ENCODE measurements at places on chromosomes 1 and 21.

DNA sequence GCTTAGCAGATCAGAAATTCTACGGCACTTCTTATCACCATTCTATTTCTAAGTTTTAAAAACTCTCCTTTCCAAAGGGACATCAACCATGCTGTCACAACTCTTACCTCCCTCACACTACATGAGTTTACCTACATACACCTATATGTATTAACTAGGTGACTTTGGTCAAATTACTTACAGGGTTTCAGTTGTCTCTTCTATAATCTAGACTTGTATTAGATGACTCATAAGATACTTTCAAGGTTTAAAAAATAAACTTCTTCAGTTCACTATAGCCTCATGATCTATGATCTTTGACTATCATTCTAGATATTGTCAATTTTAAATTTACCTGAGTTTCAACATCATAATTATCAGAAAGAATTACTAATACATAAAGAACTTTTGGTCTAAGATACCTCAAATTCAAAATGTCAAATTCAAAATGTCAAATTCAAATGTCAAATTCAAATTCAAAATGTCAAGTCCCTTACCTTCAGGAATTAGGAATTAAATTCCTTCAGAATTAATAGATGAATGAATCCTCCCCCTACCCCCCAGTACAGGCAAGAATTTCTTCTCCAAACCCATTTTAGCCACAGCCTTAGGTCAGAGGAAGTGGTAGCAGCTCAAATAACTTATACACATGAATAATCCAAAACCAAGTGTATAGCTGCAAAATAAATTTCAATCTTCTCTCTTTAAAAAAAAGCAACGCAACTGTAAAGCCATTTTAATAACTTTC, 31.1 kb downstream of the OTUD7B start:
- no peak for DNase-seq

DNA sequence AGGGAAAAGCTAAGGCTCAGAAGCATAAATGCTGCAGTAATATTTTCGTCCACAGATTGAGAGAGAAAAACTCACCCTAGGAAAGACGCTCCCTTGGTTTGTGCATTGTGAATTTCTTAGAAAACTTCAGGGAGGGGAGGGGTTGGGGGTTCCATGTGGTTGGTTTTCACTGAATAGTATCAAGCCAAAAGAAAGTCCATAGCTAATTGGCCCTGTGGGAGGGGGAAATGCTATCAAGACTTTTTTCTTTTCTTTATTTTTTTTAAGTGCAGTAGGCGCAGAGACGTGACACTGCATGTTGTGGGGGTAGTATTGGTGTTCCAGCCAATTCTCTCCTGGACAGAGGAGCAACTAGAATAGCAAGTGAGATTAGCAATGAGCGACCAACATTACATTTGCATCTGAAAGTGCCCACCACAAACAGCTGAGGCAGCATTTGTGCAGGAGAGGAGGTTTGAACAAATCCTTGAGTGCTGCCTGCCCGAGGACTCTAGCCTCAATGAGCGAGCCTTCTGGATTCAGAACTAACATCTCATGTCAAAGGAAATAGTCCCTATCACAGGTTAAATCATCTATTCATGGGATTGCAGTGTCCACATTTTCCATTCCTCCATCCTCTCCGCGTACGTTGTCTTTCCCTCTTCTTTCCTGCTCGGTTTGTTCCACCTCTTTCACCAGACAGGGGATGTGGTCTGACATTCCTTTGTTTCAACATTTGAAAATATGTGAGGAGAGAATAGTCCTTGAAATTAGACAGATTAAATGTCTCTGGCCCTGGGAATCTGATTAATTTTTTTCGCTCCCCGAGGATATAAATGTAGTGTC, 118.0 kb upstream of the MARK1 start:
- no peak for DNase-seq

DNA sequence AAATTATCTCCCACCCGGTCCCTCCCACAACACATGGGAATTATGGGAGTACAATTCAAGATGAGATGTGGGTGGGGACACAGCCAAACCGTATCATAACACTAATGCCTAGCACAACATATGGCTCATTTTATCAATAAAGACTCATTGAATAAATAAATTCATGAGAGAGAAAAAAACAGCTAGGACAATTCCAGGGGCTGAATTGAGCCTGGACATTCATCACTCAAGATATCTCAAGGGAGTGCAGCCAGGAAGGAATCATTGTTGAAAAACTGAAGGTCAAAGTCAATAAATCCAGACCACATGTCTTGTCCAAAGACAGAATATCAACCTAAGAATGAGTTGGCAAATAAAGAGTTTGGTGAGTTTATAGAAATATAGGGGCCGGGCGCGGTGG, 644.1 kb downstream of the PLPP3 start:
- DNase-seq = no peak

- DNase-seq = no peak
Measured at GRCh38 chr1:221736714-221737113, 5.2 kb downstream of the DUSP10 start.

DNA sequence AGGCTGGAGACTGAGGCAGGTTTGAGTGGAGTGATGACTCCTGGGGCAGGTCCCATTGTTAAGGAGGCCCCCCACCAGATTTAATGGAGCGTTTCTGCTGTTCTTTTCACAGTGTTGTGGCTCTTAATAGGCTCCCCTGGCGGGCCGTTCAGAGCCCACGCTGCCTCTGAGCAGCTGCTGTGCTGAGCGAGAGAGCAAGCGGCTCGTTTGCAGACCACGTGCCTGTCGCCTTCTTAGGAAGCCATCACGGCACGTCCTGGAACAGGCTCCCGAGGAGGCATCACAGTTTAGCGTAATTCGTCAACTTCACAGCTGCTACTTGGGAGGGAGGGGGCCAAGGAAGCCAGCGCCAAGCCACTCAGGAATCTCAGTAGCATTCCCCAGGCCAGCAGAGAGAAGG, 70.5 kb upstream of the CTTNBP2NL start:
- DNase-seq = no peak

DNA sequence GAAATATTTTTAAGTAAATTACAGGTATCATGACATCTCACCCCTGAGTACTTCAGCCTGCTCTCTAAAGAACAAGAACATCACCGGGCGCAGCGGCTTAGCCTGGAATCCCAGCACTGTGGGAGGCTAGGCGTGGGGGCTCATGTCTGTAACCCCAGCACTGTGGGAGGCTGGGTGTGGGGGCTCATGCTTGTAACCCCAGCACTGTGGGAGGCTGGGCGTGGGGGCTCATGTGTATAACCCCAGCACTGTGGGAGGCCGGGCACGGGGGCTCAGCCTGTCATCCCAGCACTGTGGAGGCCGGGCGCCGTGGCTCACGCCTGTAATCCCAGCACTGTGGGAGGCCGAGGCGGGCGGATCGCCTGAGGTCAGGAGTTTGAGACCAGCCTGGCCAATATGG, 7.7 kb upstream of the CDK11B start:
- DNase-seq = no peak

Measured in activated CD8-positive, alpha-beta memory T cell treated with anti-CD3 and anti-CD28 coated beads for 48 hours (primary cell).